ENCODE measurements at places on chromosomes 1 and 21.
A peak's percentile ranks its signal among the peaks of the same experiment; 100 is the strongest.

GRCh38 chr1:52140633-52141512 is 1.0 kb upstream of the ZFYVE9 start:
- DNase-seq = no peak

- DNase-seq = no peak
These were observed 275.4 kb upstream of the SGIP1 start for GRCh38 chr1:66258404-66259105.

DNA sequence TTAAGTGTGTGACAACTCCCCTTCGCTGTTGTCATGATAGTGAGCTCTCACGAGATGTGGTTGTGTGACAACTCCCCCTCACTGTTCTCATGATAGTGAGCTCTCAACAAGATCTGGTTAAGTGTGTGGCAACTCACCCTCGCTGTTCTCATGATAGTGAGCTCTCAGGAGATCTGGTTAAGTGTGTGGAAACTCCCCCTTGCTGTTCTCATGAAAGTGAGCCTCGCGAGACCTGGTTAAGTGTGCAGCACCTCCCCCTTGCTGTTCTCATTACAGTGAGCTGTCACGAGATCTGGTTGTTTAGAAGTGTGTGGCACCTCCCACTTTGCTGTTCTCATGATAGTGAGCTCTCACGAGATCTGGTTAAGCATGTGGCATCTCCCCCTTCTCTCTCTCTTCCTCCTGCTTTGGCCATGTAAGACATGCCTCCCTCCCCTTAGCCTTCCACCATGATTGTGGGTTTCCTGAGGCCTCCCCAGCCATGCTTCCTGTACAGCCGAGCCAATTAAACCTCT is 25.1 kb upstream of the LSS start:
- DNase-seq = no peak

DNA sequence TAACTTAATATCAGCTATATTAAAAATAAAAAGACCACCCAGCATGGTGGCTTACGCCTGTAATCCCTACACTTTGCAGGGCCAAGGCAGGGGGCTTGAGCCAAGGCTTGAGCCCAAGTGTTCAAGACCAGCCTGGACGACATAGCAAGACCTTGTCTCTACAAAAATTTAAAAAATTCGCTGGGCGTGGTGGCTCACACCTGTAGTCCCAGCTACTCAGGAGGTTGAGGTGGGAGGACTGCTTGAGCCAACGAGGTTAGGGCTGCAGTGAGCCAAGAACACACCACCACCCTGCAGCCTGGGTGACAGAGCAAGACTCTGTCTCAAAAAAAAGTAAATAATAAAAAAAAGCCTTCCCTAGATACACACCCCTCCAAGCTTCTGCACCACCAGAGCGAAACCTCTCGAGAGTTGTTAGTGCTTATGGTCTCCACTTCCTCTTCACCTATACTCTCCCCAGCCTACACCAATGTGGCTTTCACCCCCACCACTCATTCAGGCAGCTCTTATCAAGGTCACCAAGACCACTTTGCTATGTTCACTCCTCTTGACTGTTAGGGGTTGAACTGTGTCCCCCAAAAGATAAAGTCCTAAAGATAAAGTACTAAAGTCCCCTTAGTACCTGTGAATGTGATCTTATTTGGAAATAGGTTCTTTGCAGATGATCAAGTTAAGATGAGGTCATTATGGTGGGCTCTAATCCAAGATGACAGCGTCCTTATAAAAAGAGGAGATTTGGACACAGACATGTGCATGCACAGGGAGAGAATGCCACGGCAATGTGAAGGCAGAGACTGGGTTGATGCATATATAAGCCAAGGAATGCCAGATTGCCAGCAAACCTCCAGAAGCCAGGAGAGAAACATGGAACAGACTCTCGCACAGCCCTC is 6.8 kb upstream of the PPP1R15B start:
- DNase-seq = no peak

DNA sequence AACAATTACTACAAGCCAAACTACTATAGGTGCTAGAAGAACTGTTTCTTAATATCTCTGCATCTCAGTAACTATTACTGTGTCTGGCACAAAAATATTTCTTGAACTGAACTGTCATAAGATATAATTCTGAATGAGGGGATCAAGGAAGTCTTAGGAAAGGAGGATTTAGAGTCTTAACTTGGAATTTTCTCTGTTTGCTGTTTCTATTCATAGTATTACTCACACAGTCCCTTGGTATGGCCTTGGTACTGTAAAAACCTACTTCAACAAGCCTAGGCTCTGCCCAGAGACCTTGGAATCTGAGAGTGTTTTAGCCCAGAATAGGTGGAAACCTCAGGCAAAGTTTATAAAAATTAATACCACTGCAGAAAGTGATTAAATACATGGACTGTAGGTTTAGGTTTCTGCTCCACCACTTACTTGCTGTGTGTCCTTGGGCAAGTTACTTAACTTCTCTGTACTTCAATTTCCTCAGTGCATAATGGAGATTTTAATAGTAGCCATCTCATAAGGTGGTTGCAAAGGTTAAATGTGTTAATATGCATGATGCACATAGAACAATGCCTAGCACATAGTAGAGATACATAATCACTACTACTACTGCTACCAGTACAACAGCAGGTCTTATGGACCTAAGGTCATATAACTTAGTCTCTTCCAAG is 87.4 kb upstream of the NFIA start:
- DNase-seq = no peak

DNA sequence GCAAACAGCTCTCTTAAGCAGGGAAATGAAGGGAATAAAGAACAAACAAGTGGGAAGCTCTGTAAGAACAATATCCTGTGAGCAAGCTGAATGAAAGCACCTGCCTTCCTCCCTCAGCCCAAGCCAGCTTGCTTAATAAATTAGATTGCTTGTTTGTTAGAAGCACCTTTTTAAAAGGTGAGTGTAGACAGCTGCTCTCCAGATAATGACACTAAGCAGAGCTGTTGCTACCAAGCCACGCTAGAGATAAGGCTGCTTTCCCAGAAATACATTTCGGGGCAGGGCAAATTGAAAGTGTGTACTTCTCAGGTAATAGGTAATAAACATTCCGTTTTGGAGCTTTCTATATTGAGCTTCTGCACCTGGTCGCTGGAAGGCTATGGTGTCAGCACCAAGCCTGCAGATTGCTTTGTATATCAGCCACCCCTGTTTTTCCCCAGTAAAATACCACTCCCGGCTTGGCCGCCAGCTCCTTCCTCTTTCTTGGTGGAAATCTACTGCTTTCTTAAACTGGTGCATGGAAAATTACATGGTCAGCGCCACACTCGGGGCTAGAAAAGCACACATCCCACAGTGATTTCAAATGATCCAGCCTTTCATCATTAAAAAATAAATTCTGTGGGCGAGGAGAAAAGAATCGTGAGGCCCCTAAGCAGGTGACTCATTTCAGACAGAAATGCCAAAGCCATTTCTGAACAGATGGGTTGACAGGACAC is 151.3 kb downstream of the ETS2 start:
- no peak for DNase-seq

- no peak for DNase-seq
These were observed 42.9 kb upstream of the DNAJC6 start for GRCh38 chr1:65266476-65266875.

- DNase-seq = peak; percentile 7
These were observed 45.1 kb downstream of the PDPN start for GRCh38 chr1:13628711-13629110.

GRCh38 chr1:147798731-147799130 is 38.3 kb upstream of the GJA5 start:
- no peak for DNase-seq

GRCh38 chr1:56188221-56188620 is 391.1 kb downstream of the PLPP3 start:
- no peak for DNase-seq

- DNase-seq = no peak
These were observed 39.6 kb upstream of the ARHGAP29 start for GRCh38 chr1:94276988-94277434.

DNA sequence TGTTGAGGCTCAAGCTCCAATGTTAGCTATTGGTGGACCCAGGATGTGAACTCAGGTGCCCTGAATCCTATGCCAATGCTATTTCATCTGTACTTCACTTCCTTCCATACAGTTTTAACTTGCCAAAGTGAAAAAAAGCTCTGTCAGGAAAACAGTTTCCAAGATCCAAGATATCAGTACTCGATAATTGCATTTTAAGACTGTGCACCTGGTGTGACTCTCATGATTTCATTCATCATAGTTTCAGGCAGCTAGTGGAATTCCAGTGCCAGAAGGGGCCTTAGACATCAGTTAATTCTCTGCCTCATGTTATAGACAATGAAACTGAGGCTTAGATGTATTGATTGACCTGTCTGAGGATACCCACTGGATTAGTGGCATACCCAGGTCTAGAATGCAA is 26.5 kb upstream of the LEPR start:
- DNase-seq = no peak

DNA sequence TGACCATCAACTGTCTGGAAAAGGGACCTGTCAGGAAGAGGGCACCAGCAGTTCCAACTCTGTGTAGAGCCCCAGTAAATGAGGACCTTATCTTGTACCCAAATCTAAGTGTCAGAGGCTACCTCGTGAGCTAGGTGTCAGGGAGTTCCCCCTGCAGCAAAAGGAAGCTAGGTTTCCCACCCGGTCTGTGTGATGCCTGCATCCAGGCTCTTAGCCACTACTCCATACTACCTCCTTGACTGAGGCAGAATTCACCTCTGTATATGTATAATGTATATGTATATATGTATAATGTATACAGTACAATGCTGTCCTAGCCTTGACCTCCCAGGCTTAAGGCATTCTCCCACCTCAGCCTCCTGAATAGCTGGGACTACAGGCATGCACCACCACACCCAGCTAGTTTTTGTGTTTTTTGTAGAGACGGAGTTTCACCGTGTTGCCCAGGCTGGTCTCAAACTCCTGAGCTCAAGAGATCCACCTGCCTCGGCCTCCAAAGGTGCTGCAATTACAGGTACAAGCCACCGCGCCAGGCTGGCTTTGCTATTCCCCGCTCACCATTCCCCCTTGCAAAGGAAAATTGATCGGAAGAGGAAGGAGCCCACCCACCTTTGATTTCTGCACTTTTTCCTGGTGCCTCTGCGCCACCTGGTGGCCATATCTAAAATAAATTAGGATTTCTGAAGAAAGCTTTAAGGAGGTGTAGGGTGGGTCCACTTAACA is 15.7 kb upstream of the LUZP1 start:
- DNase-seq = no peak

- DNase-seq = no peak
These were observed 60.1 kb downstream of the ADARB1 start for GRCh38 chr21:45134279-45135076.

DNA sequence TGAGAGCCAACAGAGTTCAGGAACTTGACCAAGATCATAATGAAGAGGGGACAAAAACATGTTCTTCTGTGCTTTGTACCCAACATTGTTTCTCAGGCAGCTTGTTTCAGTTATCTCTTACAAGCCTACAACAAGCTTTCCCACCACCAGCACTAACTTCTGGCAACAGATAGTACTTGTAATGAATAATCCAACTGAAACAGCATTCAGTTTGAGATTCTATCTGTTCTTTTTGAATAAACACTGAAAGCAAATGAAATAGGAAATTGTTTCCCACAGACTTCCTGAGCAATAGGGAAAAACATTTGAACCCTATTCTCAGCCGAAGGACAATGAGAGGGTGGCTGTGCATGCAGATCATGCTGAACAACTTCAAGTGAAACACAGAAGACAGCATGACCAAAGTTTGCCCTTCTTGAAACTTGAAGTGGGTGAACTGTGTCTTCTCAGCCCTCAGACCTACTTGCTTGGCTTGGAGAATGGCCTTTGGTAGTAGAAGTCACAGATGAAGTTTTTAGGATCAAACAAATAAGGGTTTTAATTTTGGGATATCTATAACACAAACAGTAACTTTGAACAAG is 11.2 kb upstream of the HOOK1 start:
- DNase-seq = no peak

Measured in suprapubic skin (tissue), 4 donors.